ENCODE measurements at places on chromosomes 5 and 9.

DNA sequence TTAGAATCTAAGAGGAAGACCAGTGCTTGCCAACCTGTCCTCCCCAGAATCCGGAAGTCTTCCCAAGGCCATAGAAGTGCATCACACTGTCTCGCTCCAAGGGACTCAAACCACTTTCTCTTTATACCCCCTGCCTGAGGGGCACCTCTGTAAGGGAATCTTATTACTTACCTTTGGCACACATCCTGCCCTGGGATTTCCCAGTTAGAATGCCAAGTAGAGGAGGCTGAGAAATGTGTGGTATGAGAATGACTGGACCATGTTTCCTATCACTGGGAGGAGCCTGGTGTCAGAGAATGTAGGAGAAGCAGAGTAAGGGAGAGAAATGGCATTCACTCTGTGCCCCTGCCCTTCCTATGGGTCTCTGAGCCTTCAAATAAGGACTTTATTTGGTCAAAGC is 85.8 kb downstream of the AOPEP start:
- peak; percentile 61 for DNase-seq

- no peak for DNase-seq
Measured at GRCh38 chr9:76143834-76144233, 250.4 kb downstream of the RFK start.

DNA sequence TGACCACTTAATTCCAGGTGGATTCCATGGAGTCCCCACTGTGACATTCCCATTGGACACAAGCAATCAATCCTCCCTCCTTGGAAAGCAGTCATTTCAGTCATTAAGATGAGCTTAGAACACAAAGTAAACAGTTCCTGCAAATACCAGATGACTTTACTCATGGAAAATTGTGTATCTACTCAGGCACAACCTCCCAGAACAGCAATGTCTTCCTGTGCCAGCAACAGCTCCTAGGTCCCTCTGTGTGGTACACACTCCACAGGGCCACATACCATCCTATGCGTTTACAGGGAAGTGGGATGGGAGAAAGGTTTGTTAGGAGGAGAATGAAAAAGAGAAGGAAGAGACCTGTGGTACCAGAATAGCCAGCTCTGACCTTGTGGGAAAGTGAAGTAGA is 53.7 kb downstream of the MTMR12 start:
- DNase-seq, result no peak

GRCh38 chr5:28807195-28807729 is 1768.9 kb upstream of the CDH9 start:
- DNase-seq, result peak; percentile 2

GRCh38 chr5:32406650-32407049 is 37.9 kb downstream of the ZFR start:
- DNase-seq, result no peak

- no peak for DNase-seq
Measured at GRCh38 chr5:173689171-173689736, 72.8 kb upstream of the BOD1 start.

DNA sequence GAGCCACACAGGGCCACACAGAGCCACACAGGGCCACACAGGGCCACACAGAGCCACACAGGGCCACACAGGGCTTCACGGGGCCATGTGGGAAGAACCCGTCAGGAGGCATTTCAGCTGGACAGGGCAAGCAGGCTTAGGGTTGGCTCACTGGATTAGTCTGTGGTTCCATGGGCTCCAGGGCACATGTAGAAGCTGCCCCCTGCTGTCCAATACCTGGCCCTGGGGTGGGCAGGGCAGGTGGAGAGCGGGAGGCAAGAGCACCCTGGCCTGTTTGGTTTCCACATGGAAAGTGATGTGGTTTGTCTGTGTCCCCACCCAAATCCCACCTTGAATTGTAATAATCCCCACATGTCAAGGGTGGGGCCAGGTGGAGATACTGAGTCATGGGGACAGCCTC is 16.4 kb upstream of the LPCAT1 start:
- no peak for DNase-seq

- no peak for DNase-seq
Measured at GRCh38 chr9:124018730-124019697, 7.4 kb downstream of the LHX2 start.

- no peak for DNase-seq
Measured at GRCh38 chr5:96919754-96920197, 16.1 kb upstream of the LNPEP start.

DNA sequence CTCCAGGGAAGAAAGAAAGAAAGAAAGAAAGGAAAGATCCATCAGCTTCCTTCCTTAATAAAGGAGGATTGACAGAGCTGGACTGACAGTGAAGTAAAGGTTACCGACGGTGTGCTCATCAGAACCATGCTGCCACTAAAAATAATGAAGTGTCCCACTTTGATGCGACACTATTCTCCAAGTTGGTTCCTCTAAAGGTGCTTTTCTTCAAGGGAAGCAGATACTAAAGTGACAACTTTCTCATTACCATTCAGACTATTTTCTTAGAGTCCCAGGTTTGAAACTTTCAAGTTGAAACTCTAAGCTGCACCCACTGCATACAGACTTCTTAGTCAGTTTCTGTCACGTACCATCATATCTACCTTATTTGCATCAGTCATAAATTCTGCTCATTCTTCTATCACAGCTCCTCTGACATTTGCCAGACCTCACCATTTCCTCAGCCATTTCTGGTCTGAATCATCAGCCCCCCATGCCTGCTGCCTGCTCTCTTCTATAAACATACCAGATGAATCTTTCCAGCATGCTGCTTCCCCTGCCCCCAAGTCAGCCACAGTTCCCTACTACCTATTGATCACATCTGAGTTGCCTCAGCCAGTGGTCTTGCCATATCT is 177.6 kb downstream of the DEPDC1B start:
- peak; percentile 60 for DNase-seq

DNA sequence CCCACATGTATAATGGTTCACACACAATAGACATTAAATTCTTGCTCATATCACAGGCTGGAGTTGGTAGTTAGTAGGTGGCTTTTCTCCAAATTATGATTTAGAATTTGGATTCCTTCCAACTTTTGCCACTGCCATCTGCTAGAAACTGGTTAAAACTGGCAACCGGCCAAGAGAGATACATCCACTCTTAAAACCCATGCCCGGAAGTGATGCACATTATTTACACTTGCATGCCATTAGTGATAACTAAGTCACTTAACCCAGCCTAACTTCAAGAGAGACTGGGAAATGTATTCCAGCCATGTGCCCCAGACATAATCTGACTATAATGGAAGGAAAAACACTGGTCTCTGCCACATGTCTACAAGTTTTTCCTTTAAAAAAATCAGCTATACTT is 395.7 kb upstream of the SEMA6A start:
- no peak for DNase-seq

- DNase-seq, result no peak
Measured at GRCh38 chr9:82457298-82457697, 468.7 kb downstream of the SPATA31D1 start.

DNA sequence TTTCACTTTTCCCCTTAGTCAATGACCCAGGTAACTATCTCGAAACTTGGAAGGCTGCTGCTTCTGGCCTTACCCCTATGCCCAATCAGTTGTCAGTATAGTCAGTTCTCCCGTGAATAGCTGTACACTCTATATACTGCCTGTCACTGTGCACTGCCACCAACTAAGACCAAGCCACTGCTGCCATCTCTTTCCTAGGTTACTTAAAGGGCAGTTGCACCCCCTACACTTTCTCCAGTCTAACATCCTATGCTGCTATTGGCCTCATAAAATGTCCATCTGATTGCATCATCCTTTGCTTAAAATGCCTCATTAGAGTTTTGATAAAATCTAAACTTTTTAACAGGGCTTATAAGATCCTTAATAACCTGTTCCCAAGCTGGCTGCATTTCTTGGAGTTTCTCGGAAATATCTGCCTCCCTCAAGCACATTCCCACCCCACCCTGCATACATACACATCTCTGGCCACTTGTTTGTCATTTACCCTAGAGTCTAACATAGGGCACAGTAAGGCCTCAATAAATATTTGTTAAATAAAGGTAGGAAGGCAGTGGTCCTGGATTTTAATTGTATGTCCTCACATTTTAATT is 32.8 kb upstream of the TNFAIP8 start:
- no peak for DNase-seq

DNA sequence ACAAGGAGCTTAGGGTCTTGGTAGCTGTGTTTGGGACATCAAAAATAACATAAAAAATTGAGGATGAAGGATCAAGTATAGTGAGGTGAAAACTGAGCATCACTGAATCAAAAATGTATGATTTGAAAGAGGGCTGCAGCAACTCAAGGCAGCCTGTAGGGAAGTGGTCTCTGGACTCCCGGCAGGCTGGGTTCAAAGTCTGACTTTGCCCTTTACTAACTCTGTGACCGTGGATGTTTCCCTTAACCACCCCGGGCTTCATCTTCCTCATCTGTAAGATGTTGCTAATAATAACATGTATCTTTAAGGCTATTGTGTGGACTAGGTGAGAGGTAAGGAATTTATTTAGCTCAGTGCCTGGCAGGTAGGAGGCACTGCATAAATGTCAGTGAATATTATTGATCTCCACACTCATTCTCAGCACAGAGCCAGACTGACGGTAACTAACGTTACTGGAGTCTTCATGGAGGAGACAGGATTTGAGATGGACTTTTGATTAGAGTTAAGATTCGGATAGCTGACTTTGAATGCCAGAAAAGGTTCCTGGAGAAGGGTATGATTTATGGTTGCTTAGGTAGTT is 367.3 kb downstream of the NDUFS4 start:
- DNase-seq, result no peak

- DNase-seq, result no peak
Measured at GRCh38 chr5:147245381-147246165, 10.7 kb downstream of the STK32A start.

DNA sequence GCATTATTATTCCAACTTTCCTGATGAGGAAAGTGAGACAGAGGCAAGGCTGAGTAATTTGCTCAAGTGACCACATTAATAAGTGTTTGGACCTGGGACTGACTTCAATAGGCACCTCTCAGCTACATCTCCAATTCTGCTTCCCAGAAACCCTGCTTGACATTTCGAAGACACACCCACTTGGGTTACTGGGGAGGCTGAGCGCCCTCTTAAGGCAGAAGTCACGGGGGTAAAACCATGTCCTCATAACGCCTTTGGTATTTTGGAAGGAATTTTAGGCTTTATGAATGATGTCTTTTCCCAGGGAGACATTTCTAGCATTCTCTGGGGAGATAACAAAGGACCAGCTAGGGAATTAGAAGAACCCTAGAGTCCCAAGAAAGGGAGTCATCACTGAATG is 53.3 kb downstream of the TRPC7 start:
- DNase-seq, result no peak

DNA sequence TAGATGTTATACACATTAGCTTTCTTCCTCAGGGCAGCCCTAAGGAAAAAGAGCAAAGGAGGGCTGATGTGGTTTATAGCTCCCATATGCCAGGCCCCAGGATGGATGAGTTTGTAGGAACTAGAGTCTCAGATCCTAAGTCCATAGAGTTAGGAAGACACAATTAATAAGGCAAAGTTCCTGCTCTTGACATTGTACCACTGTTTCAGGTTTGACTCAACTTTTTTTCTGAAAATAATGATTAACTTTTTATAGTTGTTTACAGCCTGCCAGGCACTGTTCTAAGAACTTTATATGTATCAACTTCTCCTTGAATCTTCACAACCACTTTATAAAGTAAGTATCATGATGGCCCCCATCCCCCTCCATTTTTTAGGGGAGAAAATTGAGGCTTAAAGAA is 339.5 kb downstream of the PDE4D start:
- no peak for DNase-seq

DNA sequence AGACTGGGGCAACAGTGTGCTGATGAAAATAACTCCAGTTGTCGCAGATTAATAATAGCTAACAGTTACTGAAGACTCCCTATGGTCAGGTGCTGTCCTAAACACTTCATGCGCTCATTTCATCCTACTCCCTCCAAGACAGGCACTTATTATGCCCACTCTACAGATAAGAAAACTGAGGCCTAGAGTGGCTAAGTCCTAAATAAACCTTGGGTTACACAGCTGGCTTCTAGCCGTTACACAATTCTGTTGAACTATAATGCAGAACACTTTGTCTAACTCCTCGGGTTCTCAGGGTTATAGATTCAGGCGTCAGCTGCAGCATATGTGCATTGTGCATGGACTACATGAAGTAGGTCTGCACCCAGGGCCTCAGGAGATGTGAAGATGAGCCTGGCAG is 103.9 kb downstream of the DAPK1 start:
- no peak for DNase-seq

Measured in ELR (cell line).